ENCODE measurements at places on chromosomes 5 and 9.
A peak's percentile ranks its signal among the peaks of the same experiment; 100 is the strongest.

GRCh38 chr5:59424515-59424914 lies 469.0 kb downstream of the PDE4D start:
- DNase-seq, result no peak

- DNase-seq, result no peak
These were observed 84.7 kb upstream of the TBC1D2 start for GRCh38 chr9:98339987-98340800.

GRCh38 chr9:126228781-126229444 lies 97.7 kb upstream of the MVB12B start:
- DNase-seq, result peak; percentile 89

- DNase-seq, result no peak
These were observed 67.0 kb upstream of the RNU6ATAC start for GRCh38 chr9:134231330-134231745.

DNA sequence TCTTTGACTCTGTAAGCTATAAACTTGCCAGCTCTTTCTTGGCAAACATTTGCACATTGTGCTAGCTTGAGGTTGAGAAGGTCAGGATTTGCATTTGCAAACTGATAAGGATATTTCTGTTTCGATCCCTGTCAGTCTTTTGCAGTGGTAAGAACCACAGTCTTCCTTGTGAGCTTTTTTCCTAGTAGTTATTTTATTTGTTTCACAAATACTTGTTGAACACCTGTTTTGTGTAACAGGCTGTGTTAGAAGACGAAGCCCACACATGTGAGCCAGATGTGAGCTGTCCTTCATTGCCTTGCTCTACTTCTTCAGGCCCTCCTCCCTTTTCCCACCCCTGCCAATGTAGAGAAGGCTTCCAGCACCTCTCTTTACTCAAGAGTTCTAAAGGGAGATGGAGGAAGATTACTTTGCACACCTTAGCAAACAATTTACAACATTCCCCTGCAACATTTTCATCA lies 327.0 kb upstream of the KLF4 start:
- DNase-seq, result no peak

GRCh38 chr5:72510610-72511181 lies 3.5 kb upstream of the ZNF366 start:
- no peak for DNase-seq

DNA sequence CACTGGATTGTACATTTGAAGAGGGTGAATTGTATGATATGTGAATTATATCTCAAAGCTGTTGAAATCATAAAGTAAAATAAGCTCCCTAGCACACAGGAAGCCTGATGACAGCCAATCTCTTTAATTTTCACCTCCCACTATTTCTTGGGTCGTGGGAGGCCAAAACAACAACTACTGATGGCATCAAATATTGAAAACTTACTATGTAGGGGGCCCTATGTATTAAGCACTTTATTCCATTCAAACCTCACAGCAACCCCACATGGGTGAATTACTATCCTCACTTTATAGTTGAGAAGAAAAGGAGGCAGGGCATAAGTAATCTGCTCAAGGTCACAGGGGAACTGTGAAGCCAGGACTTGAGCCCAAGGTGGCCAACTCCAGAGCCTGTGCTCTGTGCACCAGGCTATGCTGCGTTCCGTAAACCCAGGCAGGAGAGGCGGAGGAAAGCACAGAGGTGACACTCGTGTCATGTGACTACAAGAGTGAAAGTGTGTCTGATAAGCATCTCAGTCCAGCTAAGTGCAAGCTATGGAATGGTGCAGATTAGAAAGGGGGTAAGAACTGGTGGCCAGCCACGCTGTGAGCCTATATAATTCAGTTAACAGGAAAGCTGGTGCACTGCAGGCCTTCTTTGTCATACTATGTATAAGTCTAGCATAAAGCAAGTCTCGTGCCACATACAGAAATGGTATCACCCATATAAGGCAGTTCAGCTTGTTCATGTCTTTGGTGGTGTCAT lies 221.0 kb downstream of the DCP2 start:
- DNase-seq, result no peak

DNA sequence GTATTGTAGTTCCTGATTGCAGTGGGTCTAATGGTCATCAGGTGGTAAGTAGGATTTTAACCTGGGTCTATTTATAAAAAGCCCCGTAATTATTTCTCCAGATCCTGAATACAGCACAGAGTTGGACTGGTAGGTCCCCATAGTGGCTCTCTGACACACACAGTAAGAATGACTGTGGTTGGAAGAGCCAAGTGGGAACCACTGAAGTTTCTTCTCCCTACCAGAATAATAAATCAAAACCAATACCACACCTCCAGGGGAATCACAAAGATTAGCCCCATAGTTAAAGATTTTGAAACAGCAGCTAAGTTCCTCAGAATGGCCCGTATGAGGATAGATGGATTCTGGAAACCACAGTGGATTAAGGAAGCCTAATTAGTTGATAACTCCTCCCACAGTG lies 68.4 kb upstream of the ZFR start:
- DNase-seq, result no peak

GRCh38 chr5:140647042-140647419 lies 399 bp downstream of the NDUFA2 start:
- no peak for DNase-seq
